ENCODE measurements at places on chromosomes 1 and 21. TPM values are rescaled to one million over a fixed set of nuclear protein-coding genes. Genes with fewer than 3 reads are reported as not detected.

DNA sequence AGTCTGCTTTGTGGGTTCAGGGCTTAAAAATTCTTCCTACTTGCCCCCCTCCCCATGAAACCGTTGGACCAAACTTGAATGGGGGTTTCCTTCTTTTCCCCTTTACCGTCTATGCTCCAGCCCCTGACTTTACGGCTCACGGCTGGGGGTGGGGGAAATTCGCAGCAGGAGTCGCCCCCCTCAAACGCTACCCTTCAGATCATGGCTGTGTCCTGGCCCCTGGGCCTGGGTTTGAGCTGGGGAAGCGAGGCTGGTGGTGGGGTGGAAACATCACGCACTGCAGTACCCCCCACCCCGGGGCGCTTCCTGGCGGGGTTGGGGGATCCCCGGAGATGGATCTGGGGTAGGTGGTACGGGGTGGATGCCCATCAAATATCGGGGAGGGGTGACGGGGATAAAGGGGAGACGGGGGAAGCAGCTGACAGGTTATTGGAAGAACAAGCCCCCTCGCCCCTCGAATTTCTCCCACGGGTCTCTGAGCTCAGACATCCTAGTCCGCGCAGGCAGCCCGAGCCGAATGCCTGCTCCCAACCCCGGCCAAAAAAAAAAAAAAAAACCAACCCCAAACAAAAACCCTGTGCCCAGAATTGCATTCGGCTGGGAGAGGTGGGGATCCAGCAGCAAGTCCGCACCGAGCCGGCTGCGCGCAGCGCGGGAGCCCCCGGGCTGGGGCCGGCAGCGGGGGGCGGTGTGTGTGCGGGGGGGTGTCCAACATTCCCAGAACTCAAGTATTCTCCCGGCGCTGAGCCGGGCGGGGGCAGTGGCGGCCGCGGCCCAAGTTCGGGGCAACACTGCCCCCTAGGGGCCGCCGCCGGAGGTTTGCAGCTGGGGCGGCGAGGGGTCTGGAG lies 59.0 kb upstream of the ACOT11 start:
- no peaks in the 10 kb centered on the region for H3K36me3 ChIP-seq
- H3K27ac ChIP-seq: peak overlapping the region; percentile 90
- peaks cover 26% of the 10 kb centered on the region for H3K4me1 ChIP-seq
- peak; percentile 77 for DNase-seq
- no peaks in the 10 kb centered on the region for H3K27me3 ChIP-seq
- peak overlapping the region; percentile 78 for H3K4me3 ChIP-seq

DNA sequence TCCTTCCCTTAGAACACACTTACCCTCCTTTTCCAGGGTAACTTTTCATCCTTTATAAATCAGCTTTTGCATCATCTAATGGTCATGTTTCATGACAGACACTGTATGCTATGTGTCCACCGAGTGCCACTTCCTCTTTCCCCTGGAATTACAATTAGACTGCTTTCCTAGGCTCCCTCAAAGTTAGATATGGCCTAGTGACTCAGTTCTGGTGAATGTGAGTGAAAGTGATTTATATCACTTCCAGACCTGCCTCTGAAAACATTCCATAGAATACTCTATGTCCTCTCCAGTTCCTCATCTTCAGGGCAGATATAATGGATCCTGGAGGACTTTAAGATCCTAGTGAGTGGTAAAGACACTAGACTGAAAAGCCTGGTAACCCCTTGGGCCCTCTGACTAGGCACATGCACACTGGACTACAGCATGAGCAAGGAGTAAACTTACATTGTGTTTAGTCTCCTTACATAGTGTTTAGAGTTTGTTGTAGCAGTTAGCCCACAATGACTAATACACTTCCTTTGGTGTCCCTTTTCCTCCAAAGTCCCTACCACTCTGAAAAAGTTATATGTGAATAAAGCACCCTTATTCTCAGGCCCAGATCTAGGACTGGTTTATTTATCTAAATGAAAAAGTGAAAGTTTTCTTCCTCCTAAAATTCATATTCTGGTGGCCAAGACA lies 59.3 kb downstream of the GPR88 start:
- no peak overlapping the region for H3K27ac ChIP-seq
- no peaks in the 10 kb centered on the region for H3K4me1 ChIP-seq
- no peak for DNase-seq
- H3K4me3 ChIP-seq: no peak overlapping the region
- no peaks in the 10 kb centered on the region for H3K36me3 ChIP-seq

Gene OBSCN
- total RNA-seq: 5.5 TPM

DNA sequence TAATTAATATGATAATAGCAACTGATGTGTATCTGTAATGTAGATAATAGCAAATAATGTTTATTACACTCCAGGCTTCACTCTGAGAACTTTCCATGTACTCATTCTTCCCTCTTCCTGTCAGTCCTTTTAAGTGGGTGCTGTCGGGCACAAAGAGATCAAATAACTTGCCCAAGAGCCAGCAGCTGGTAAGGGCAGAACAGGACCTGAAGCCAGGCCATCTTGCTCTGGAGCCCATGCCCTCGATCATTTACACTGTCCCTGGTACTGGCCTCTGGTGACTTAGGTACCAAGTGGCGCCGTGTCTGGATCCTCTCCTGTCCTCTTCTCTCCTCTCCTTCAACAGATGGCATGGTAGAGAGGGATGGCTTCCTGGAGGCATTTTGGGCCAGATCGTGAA lies 97.2 kb downstream of the VPS13D start:
- H3K27me3 ChIP-seq: no peaks in the 10 kb centered on the region
- H3K4me3 ChIP-seq: no peak overlapping the region
- DNase-seq: no peak
- H3K36me3 ChIP-seq: peaks cover 43% of the 10 kb centered on the region

- H3K4me1 ChIP-seq: no peaks in the 10 kb centered on the region
- H3K4me3 ChIP-seq: no peak overlapping the region
- no peaks in the 10 kb centered on the region for H3K27me3 ChIP-seq
- no peak for DNase-seq
- no peak overlapping the region for H3K27ac ChIP-seq
- no peaks in the 10 kb centered on the region for H3K36me3 ChIP-seq
Observed at GRCh38 chr1:10905841-10906655, 106.4 kb upstream of the TARDBP start.

Gene FCRL5
- not detected for total RNA-seq

Gene GJC2
- total RNA-seq: 0.87 TPM

GRCh38 chr1:157968508-157968907 lies 24.9 kb upstream of the KIRREL1 start:
- no peak for DNase-seq
- H3K36me3 ChIP-seq: no peaks in the 10 kb centered on the region
- H3K27ac ChIP-seq: no peak overlapping the region
- H3K4me1 ChIP-seq: no peaks in the 10 kb centered on the region

- H3K27ac ChIP-seq: no peak overlapping the region
- H3K27me3 ChIP-seq: peaks cover 12% of the 10 kb centered on the region
- H3K4me3 ChIP-seq: no peak overlapping the region
Observed at GRCh38 chr1:18820791-18821641, 38.4 kb downstream of the TAS1R2 start.

DNA sequence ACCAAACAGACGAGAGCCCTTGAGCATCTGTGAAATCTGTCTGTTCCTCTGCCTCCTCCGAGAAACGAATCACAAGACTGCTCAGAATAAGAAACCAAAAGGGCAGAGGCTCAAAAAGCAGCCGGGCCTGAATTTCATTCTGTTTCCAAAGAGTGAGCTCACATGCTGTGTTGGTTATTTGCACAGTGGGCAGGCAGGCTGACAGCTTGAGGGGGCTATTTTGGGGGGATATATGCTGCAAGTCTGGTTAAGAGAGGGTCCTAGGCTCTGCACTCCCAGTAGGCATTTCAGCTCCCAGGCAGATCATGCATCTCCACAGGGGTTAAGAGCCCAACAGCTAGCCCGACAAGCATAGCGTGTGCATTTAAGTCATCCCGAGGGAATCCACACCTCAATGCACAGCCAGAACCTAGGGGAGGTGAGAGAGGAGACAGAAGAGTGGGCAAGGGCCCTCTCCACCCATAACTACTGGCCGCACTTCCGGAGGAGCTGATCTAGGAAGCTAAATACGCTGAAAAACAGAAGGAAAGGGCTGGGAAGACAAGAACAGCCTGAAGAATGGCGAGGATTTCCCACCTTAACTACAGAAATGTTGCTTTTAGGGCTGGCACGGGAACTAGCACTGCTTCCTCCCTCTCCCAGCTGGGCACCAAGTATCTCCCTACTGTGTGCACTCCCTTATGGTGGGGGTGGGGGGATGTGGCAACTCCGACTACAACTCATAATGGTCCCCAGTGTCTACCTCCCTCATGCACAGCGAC lies 3.7 kb downstream of the PGBD5 start:
- no peaks in the 10 kb centered on the region for H3K27me3 ChIP-seq
- H3K36me3 ChIP-seq: no peaks in the 10 kb centered on the region
- no peak overlapping the region for H3K27ac ChIP-seq
- no peak for DNase-seq
- peaks cover 26% of the 10 kb centered on the region for H3K4me1 ChIP-seq

Gene RABGGTB
- 74.6 TPM for total RNA-seq

DNA sequence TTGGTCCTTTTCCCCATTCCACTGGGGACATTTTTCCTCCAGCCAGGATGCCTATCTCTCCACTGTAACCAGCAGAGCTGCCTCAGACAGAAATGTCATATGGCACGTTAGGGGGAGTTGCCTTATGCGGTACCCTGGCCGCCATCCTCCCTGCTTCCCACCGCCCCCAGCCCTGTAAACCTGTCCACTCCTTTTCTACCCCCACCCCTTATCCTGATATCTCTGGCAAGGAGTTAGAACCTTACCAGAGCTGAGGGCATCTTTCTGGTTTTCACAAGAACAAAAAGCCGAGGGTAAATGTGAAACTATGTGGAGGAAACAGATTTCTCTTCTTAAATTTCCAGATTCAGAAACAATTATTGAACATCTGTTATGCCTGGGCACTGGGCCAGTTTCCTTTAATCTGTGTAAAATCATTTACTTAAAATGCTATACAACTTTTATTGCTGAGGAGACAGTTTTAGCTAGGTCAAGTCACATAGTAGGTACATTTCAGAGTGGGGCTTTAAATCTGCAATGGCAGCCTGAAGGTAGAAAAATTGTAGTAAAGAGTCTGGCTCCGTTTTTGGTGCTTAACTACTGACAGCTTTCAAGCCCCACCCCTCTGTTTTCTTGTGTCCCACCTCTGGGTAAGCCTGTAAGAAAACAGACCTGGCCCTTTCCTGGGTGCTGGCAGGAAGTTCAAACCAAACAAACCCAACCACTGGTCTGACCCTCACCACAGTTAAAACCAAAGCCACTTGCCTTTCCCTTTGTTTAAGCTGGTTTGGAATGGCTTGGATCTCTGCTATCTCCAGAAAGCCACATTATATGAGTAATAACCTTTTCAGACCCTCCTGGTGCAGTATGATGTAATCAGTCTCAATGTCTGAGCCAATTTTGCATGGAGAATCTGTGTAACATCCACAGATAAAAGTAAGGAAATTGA lies 319.0 kb downstream of the HHAT start:
- H3K36me3 ChIP-seq: no peaks in the 10 kb centered on the region
- no peaks in the 10 kb centered on the region for H3K27me3 ChIP-seq
- H3K4me3 ChIP-seq: no peak overlapping the region
- no peak overlapping the region for H3K27ac ChIP-seq
- DNase-seq: no peak

GRCh38 chr1:3459940-3460671 lies 5.6 kb downstream of the ARHGEF16 start:
- no peak overlapping the region for H3K4me3 ChIP-seq
- H3K36me3 ChIP-seq: no peaks in the 10 kb centered on the region
- H3K27me3 ChIP-seq: no peaks in the 10 kb centered on the region

GRCh38 chr1:240122639-240123613 lies 31.2 kb downstream of the FMN2 start:
- H3K27ac ChIP-seq: no peak overlapping the region
- no peak overlapping the region for H3K4me3 ChIP-seq
- no peaks in the 10 kb centered on the region for H3K27me3 ChIP-seq

- no peaks in the 10 kb centered on the region for H3K36me3 ChIP-seq
- DNase-seq: no peak
- no peak overlapping the region for H3K27ac ChIP-seq
Observed at GRCh38 chr21:43869486-43870325, 4.7 kb downstream of the AGPAT3 start.

DNA sequence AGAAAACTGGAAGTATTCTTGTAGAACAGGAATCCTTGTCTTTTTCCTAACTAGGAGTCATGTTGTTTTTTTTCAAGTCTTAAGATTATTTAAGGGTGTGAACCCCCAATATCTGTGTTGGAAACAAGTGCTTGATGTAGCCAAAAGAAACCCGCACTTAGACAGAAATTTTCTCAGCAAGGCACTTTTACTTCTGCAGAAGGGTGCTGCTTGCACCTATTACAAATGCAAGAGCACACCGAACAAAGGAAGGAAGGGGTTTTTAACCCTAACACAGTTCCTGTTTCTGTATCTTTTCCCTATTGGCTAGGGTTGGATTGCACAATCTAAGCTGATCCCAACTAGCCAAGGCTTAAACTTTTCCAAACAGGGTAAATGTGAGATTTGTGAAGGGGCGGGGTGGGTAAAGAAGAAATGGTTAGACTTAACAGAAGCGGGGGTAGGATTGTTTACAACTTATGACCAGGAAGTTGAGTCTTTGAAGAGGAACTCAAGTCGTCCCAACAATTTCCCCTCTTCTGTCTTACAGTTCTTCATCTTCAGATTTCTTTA lies 75.1 kb downstream of the ZFYVE9 start:
- no peaks in the 10 kb centered on the region for H3K4me1 ChIP-seq
- no peaks in the 10 kb centered on the region for H3K27me3 ChIP-seq
- H3K27ac ChIP-seq: no peak overlapping the region
- H3K4me3 ChIP-seq: no peak overlapping the region
- H3K36me3 ChIP-seq: no peaks in the 10 kb centered on the region

- peaks cover 43% of the 10 kb centered on the region for H3K36me3 ChIP-seq
- no peak overlapping the region for H3K4me3 ChIP-seq
- H3K4me1 ChIP-seq: no peaks in the 10 kb centered on the region
- no peak overlapping the region for H3K27ac ChIP-seq
- H3K27me3 ChIP-seq: no peaks in the 10 kb centered on the region
- DNase-seq: peak; percentile 4
Observed at GRCh38 chr21:46121286-46122221, 23.6 kb downstream of the COL6A2 start.

Gene RHEX
- total RNA-seq: not detected

DNA sequence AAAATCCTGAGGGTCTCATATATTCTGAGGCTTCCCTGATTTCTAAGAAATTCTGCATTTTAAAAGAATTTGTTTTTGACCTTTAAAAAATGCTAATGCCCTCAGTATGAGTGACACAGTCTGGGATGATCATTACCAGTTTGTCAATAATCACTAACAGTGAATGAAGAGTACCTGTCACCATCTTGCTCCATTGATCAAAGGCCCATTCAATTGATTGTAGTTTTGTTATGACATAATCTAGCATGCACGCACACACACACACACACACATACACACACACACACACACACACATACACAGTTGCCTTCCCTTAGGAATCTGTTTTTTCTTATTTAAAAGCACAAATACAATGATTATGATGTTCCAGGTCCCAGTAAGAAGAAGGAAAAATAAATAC lies 250.4 kb downstream of the NFIA start:
- no peak overlapping the region for H3K27ac ChIP-seq
- no peak for DNase-seq
- no peak overlapping the region for H3K4me3 ChIP-seq
